Tibial artery (tissue), 4 donors: ENCODE measurements at places on chromosomes 12 and 14.
A peak's percentile ranks its signal among the peaks of the same experiment; 100 is the strongest.

GRCh38 chr12:29552324-29552927, 54.9 kb upstream of the OVCH1 start:
- DNase-seq = peak; percentile 51

DNA sequence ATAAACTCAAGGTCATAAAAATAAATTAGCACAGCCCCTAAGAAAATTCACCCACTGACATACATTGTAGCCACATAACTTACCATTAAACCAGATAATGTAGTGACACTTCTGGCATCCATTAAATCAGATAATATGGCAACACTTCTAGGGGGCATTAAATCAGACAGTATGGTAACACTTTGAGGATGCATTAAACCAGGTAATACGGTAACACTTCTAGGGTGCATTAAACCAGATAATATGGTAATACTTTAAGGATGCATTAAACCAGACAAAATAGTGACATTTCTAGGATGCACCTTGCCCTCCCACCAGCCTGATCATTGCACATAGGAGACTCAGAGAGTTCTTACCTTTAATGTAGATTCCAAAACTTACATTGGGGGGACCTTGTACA, 1220.5 kb upstream of the TMEM132C start:
- no peak for DNase-seq

GRCh38 chr12:53830631-53831030, 78.9 kb upstream of the CISTR start:
- DNase-seq = no peak

GRCh38 chr12:21265932-21266331, 68.8 kb downstream of the SLCO1A2 start:
- no peak for DNase-seq
